ENCODE measurements at places on chromosomes 3 and 15.
A peak's percentile ranks its signal among the peaks of the same experiment; 100 is the strongest.

DNA sequence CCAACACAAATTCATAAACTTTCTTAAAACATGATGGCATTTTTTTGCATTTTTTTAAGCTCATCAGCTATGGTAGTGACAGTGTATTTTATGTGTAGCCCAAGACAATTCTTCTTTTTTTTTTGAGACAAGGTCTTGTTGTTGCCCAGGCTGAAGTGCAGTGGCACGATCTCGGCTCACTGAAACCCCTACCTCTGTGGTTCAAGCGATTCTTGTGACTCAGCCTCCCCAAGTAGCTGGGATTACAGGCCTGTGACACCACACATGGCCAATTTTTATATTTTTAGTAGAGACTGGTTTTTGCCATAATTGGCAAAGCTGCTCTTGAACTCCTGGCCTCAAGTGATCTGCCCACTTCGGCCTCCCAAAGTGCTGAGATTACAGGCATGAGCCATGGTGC is 17.3 kb upstream of the USP50 start:
- no peak for DNase-seq

GRCh38 chr15:26773067-26773877 is 406 bp upstream of the GABRB3 start:
- peak; percentile 48 for DNase-seq

DNA sequence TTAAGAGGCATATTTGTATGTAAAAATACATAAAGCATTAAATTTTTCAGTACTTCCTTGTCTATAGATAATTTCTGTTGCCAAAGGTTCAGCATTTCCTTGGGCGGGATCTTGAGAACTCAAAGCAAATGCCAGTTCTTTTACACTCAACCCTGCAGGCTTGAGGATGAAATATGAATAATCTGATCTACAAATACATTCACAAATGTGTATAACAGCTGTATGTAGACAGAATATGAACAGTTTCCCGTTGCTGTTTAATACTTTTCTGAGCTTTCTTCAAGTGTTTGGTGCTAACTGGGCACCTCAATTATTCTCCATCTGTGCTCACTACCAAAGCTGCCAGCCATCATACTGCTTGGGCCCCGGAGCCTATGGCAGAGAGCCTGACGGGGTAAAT is 661.3 kb downstream of the NLGN1 start:
- DNase-seq: peak; percentile 12

DNA sequence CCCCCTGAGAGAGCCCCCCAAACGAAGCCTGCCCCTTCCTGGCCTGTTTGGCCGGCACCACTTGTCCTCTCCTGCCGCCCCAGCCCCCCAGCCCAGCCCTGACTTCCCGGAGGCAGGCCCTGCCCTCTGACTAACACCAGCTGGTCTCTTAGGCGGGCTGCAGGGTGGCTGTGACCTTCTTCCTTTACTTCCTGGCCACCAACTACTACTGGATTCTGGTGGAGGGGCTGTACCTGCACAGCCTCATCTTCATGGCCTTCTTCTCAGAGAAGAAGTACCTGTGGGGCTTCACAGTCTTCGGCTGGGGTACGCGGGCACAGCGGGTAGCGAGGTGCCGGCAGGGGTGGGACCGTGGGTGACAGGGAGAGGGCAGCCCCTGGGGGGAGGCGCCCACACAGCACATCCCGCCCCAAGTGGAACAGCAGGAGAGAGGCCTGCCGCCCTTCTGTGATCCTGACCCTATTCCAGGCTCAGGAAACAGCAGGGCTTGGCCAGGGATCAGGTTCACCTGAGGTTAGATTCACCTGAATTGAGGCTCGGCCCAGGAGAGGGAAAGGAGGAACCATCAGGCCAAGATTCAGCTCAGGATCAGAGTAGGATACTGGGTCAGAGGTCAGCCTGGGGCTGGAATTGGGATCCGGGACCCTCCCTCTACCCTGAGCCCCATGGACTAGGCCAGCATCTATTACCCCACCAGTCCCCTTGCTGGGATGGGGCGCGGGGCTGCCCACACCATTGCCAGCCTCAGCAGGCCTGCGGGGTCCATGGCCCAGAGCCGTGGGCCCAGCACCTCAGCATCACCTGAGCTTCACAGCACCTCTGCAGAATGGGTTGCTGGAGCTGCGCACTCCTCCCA is 21.9 kb downstream of the PTH1R start:
- no peak for DNase-seq

- no peak for DNase-seq
These were observed 296 bp downstream of the TPRA1 start for GRCh38 chr3:127590282-127590592.

GRCh38 chr3:42635111-42635510 is 18.4 kb upstream of the ZBTB47 start:
- peak; percentile 11 for DNase-seq

DNA sequence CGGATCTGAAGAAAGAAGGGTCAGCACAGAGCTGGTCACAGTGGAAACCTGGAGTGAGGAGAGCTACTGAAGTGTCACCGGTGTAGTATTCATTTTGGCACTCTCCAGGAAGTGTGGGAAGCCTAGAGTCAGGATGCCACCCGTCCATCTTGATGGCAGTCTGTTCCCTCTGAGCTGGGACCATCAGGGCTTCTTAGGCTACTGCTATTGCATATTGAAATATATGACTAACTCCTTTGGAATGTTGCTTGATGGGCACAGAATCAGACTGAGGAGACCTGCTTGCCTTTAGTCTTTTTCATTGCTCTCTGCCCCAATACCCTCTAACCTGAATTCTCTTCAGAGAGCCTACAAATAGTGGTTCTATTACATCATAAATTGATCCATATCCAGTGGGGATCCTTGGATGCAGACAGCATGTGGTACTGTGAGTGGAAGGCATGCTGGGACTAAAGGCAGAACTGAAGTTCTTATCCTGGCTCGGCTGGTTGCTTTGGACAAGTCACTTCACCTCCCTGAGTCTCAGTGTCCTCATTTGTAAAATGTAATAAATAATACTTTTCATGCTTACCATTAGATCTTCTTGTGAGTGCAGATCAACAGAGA is 143.5 kb downstream of the PDE8A start:
- no peak for DNase-seq

DNA sequence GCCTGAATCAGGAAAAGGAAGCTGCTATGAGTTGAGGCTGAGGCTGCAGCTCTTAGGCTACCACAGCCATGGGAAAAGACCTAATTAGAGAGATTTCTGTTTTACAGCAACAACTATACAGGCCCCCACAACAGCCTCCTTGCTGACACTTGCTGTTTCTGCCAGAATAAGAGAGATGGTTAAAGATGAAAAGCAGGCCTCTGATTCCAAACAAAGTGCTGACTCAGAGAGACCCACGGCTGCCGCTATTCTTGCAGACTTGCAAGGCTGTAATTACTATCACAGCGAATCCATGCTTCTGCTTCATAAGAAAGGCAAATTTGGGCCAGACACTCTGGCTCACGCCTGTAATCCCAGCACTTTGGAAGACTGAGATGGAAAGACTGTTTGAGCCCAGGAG is 41.8 kb downstream of the MCF2L2 start:
- peak; percentile 38 for DNase-seq

DNA sequence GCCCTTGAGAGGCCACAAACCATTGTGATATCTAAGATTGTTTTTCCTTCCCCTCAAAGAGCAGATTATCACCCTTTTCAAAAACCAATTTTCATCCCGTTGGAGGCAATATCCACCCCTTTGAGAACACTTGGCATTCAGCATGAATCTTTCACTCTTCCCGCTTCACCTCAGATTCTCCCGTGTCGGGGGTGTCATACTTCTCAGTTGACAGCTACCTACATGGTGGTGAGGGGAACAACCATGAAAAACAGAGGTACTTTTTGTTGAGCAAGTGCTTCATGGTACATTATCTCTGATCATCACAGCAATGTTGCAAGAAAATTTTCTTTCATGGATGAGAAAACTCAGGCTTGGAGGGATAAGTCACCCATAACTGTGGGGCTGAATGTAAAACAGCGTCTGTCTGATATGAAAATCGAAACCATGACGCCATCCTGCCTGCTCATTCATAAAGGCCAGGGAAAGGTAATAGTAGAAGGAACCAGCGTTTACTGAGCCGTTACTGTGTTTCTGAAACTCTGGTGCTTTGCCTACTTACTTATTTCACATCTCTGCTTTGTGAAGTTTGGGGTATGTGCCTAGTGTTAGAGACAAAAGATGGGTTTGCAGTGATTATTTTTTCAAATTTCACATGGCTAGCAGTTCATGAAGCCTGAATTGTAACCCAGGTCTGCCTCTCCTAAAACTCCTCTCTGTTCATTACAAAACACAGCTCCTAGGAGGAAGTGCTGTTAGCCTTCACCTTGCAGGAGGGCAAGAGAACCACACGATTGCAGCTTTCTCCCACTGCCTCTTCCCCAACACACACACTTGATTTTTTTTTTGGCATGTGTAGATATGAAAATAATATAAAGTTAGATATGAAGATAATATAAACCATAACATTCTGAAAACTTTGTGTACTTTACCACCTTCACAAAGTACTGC is 35.4 kb downstream of the SV2B start:
- DNase-seq: no peak

DNA sequence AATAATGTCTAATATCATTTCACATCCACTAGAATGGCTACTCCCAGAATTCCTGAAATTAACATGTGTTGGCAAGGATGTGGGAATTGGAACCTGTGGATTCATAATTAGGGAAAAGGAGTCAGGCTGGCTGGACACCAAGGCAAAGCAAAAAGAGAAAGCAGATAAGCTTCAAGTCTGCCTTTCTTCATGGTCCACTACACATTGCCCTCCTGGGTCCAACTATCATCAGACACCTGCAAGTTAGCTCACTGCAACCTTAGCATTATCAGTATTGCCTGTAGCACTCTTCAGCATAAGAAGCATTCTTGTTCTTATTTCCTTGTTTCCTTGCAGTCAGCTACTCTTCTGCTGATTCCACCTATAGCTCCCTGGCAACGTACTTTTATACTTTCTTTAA is 124.3 kb downstream of the ZNF280D start:
- DNase-seq: no peak

DNA sequence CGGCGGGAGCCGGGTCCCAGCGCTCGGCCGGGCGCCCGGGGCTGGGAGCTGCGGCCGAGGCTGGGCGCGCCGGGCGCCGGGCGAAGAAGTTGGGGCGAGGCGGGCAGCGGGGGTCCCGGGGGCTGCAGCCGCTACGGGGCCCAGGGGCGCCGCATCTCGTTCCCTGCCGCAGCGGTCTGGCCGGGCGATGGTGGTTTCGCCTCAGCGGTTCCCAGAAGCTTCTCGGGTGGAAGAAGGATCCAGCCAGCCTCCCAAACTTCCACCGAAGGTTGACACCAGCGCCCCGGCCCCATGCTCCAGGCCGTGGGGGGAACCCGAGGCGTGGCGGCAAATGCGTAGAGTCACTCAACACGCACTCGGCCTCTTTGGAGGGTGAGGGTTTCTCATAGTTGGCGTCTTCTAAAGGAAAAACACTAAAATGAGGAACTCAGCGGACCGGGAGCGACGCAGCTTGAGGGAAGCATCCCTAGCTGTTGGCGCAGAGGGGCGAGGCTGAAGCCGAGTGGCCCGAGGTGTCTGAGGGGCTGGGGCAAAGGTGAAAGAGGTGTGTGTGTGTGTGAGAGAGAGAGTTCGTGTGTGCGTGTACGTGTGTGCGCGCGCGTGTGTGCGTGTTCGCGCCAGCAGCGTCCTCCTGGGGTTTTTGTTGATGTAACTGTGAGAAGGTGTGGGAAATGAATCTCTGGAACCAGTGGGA is 940 bp downstream of the BOC start:
- peak; percentile 69 for DNase-seq

- DNase-seq: no peak
These were observed 512.1 kb downstream of the MAGI1 start for GRCh38 chr3:65526656-65527055.

DNA sequence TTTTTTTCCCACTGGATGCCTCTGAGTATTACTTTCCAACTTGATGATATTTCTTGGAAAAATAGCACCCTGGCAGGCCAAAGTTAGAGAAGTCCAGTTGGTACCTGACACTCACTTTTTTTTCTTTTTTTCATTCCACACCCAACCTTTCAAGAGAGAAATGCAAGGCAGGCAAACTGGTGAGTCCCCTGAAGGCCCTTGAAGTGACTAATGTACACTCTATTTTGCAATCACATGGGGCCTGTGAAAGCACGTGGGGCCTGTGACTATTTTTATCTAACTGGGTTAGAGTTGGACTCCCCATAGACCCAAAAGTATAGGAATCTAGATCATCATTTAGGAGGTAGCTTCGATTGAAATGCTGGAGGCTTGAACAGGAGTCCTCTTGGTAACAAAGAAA is 316.7 kb downstream of the CHL1 start:
- DNase-seq: no peak

DNA sequence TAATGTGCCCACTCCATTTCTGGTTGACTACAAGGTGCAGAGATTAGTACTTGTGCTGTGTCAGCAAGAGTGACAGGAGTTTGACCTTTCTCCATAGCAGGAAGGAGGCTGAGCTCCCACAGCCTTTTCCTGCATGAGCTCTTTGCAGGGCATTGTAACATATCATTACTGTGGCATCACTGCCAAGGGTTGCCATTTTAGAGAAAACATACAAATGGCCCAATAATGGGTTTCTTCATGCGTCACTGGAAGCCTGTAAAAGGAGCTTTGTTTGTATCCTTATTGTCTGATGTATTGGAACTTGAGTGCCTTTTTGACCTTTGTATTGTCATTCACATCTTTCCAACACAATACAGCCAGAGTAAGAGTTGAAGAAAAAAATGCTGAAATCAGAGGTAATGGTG is 323.0 kb upstream of the CDIN1 start:
- no peak for DNase-seq

DNA sequence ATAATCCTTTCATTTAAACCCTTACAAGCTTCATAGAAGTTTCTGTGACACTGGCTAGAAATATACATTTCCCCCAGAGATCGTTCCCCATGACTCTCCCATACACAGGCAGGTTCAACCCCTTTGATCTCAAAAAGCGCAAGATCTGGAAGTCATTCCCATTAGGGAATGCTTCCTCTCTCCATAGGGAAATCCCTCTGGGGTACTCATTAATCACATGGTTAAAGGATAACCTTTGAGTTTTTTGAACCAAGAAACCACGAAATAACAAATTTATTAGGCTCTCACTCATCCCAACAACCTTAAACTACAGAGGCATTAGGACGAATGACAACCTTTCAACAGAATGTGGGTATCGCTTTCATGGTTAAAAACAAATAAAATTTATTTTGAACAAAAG is 211.9 kb upstream of the PRICKLE2 start:
- no peak for DNase-seq

DNA sequence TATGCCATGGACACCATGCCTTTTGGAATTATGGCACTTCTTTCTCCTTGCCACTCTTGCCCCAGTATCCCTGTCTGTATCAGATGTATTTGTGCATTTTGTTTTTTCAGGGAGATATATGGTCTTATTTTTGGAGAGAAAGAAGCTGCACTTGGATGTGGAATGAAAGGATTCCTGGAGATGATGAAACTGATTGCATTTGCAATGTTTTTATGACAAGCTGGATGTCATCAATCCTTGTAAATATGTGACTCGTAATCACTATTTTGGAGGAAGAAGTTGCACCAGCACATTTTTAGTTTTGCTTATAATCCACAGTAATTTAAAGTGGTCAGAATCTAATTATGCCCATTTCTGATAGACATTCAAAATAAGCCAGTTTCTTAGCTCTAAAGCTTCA is 165.0 kb downstream of the NR1D2 start:
- no peak for DNase-seq

Measured in muscle of leg (tissue), 16 donors.